Stimulated activated naive CD8-positive, alpha-beta T cell treated with anti-CD3 and anti-CD28 coated beads, Interleukin-15, amount 100 ng/mL, for 72 hours (primary cell): ENCODE measurements at places on chromosomes 11 and 22.

DNA sequence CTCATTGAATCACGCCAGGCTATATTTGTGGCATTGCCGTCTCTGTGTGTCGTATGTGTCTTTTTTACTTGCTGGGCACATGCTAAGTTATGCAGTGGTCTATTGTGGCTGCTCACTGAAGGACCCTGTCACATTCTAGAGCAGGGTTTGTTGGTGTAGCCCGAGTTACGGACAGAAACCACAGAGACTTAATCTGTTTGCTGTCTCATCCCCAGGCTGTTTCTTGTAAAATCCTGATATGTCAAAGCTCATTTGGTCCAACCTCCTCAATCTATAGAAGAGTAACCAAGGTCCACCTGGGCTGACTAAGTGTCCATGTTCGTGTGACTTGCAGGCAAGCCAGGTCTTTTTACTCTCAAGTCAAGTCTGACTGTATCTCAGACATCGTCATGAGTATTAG lies 5.0 kb downstream of the DPF2 start:
- DNase-seq: no peak

DNA sequence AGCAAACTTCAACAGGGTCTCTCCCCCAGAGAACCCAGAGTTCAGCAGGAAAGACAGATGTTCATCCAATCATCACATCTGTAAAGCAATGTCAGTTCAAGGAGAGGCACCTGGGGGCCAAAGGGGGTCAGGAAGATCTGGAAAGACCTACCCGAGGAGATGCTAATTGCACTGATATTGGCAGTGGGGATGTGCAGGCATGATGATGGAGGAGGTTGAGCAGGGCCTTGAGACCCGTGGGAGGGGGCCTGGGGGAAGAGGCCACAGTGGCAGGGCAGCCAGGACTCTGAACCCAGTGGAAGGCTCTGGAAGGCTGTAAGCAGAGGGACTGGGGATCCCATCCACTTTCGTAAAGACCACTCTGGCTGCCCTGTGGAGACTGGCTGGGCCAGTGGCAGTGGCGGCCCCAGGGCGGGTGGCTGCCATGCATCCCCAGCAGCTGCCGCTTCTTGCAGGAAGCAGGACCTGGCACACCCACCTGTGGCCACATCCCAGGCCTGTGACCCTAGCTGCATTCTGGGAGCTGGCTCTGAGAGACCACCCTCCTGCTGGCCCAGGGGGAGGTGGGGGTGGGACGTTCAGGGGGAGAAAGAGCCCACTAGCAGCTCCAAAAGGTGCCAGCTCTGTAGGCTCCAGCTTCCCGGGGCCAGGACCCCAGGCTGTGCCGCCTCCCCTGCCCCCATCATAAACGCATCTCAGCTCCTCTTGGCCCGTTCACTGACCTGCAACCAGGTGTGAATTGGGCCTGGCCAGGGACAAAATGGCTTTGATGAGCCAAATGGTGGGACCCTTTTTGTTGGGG lies 59.9 kb upstream of the FGF3 start:
- DNase-seq: no peak

DNA sequence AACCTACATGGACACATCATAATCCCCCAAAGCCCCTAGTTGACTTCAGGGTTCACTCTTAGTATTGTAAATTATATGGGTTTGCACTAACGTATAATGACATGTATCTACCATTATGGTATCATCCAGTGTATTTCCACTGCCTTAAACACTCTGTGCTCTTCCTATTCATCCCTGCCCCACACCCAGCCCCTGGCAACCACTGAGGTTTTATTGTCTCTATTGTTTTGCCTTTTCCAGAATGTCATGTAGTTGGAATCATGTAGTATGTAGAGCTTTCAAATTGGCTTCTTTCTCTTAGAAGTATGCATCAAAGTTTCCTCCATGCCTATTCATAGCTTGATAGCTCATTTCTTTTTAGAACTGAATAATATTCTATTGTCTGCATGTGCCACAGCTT lies 16.5 kb upstream of the EIF3M start:
- no peak for DNase-seq

DNA sequence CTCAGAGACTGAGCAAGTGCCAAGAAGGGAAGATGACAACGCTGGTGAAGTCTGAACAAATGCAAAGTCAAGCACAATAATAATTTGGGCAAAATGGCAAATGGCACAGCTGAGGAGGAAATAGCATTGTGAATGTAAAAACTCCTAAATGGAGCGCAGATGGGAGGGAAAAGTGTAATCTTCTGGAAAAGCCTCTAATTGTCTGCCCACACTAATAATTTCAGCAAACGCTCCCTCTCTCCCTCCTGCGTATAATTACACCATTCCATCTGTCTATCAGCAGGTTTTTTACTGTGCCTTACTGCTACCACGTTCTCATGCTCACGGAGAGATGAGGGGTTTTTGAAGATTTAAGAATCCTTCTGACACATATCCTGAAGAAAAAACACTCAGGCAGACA lies 302.6 kb downstream of the KIRREL3 start:
- no peak for DNase-seq

GRCh38 chr11:45428116-45428515 lies 142.0 kb upstream of the SYT13 start:
- DNase-seq: no peak

GRCh38 chr22:38842512-38843200 lies 1.2 kb downstream of the NPTXR start:
- DNase-seq: no peak

- no peak for DNase-seq
Measured at GRCh38 chr22:44707178-44707577, 5.2 kb downstream of the PRR5 start.

GRCh38 chr11:95915051-95915450 lies 8.9 kb downstream of the MTMR2 start:
- DNase-seq: no peak

DNA sequence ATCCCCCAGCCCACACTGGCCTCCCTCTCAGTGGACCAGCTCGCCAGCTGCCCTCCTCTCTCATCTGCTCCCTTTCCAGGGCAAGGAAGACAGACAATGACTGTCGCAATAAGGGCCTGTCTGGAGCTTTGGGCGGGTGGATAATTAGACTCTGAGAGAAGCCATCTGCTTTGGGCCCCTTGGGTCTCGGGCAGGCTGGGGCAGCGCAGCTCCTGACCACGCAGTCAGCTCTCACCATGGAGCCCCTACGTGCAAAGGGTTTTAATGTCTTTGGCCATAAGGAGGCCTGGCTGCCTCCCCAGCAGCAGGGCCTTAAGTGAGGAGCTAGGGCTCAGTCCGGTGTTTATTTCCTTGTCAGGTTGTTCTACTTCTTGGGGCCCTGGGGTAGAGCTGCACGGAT lies 153.9 kb downstream of the CHST1 start:
- DNase-seq: no peak

GRCh38 chr11:32434356-32435151 lies 785 bp downstream of the WT1 start:
- DNase-seq: no peak

DNA sequence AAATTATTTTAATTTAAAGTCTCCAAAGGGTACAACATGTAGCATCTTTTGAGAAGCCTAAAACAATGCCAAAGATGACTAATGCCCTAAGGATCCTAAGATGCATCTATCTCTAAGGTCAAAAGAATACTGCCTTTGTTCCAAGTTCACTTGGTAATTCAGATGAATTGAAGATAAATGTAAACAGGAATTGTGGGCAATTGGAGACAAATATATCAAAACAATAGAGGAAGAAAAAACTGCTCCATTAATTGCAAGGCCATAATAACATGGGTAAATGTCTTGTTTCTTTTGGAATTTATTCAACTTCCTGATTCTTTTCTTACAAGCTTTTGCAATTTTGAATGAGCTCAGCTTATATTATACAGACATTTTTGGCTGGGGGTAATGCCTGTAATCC lies 338.6 kb downstream of the TTC28 start:
- DNase-seq: no peak

DNA sequence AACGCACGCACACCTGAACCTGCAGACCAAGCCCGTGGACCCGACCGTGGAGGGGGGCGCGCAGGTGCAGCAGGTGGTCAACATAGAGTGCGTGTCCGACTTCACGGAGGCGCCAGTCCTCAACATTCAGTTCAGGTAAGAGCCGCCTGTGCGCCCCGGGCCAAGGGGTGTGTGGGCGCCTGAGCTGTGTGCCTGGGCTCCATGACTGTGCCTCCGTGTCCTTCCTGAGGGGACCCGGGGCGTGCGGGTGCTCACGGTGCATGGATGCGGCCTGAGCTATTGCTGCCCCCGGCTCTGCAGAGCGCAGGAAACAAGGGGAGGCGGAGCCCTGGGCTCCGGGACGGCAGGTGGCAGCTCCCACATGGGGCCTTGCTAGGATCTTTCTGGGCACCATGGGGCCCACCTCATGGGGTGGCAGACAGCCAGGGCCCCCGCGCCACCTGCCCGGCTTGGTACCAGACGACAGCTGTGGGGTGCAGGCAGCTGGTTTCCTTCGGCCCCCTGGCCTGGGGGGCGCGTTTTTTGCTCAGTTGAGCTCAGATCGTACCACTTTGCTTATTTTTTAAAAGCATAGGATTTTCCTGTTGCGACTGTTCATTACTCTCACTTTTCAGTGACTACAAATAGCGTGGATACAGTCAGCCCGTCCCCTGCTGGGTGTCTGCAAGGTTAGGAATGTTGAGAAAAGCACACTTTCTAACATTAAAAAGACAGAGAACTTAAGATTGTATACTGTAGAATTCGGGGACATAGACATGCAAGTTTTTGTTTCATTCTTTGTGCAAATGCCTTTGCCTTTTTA lies 28.3 kb downstream of the MUC6 start:
- no peak for DNase-seq

- DNase-seq: no peak
Measured at GRCh38 chr11:2834503-2835273, 50.9 kb downstream of the CDKN1C start.

DNA sequence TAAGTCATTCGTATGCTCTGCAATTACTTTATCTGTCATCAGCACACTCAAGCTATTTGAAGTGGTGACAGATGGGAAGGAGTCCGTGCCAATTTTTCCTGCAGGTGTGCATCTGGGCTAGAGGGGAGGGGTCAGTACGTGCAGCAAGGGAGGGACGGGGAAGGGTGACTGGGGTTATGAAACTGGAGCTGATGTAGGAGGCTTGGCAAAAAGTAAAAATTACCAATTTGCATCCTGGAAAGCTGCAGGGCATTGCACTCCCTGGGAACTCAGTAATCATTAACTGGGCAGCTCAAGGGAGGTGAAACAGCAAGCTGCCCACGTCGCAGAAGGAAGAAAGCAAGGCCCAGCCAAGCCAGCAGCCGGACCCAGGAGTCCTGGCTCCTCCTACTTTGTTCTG lies 87.1 kb upstream of the TMEM45B start:
- DNase-seq: no peak

DNA sequence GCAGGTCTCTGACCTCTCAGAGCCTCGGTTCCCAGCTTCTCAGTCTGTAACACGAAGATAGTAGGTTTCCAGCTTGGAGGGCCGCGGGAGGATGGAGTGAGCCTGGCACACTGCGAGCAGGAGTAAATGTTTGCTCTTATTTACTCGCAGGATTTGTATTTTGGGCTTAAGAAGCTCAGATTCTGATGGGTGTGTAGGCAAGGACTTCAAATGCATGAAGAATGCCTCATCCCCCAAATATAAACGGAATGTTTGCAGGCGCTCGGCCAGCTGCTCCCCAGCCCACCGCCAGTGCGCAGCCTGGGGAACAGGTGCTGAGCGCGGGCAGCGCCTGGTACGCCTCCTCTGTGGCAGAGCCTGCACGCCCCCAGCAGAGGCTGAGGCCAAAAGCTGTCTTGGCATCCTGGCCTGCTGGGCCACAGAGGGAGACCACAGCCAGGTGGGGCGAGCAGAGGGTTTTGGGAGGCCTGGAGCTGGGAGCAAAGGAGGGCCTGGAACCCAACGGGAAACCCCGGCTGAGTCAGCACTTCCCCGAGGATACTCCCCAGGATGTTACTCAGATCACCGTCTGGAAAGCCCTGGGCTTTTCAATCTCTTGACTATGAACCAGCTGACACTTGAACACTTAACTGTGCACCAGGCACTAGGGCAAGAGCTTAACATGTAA lies 9.4 kb downstream of the EHD1 start:
- DNase-seq: no peak

- DNase-seq: no peak
Measured at GRCh38 chr11:102864724-102865123, 10.1 kb downstream of the MMP12 start.

DNA sequence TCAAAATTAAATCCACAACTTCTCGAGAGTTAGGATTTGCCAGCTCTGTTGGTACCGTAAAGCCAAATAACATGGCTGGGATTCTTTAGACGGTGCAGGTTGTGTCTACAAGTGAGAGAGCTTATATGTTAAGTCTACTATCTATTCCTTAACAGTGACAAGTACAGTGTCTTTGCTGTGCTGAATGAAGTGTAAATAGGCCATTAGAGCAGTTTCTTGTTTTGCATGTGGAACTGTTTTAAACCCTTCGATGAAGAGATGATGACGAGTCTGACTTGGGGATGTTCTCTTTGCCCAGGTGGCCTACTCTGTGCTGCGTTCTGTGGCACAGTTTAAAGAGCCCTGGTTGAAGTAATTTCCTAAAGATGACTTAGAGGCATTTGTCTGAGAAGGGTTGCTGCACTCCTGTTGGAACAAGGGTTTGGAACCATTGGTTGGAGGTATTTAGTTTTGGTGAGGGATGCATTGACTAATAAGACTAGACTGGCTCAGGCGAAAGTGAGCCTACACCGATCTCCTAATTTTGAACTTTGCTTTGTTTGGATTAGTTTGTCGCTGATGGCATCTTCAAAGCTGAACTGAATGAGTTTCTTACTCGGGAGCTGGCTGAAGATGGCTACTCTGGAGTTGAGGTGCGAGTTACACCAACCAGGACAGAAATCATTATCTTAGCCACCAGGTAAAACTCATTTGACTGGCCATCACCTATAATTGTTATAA lies 988 bp downstream of the RPS3 start:
- no peak for DNase-seq

DNA sequence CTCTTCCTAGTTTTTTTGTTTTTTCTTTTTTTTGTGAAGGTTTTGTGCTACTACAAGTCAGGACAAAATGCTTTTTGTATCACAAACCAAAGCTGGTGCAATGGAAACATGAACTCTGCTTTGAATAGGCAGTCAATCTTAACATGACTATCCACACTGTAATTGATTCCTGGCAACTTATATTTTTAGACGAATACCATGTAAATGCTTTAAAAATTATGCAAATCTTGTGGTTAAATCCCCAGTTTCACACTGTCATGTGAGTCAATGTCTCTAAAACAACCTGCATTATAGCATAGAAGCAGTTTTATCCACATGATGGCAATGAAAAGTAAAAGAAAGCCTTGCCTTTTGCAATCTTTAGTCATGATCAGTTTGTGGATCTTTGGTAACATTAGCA lies 8.9 kb downstream of the TRPC6 start:
- no peak for DNase-seq
